Activated naive CD4-positive, alpha-beta T cell (primary cell): ENCODE measurements at places on chromosomes 1 and 21.

GRCh38 chr1:217106231-217106901, 383.1 kb upstream of the ESRRG start:
- no peak for DNase-seq

GRCh38 chr1:152502496-152503180, 8.0 kb upstream of the LCE5A start:
- DNase-seq = no peak

DNA sequence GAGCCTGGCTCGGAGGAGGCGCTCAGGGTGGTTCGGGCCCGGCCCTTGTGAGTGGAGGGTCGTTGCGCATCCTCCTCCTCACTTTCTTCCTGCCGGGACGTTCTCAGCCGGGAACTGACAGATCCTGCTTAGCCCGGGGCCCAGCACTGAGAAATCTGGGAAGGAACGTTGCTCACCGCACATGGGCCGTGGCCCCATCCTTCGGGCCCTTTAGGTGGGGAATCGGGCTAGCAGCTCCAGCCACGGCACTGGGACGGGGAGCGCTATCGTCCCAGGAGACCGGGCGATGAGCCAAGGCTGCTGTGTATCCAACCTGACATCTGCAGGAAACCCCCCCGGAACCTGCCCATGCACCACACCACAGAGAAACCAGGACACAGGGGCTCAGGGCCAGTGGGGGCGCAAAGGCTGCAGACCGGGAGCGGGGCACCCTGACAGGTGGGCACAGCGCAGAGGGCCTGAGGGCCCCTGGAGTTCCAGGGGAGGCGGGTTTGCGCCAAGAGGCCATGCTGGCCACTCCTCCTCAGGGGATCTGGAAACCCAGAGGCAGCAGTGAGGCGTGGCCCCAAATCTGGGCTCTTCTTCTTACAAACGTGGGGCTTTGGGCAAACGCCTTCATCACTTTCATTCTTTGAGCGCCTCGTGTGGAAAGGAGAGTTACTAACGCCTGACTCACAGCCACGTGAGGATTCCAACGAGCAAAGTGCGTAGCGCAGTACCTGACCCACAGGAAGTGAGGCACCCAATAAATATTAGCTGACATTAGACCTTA, at the start of gene SH2D5:
Gene SH2D5, minus strand, starts transcription at position 116 of the 772 bp plus-strand sequence. CDS start 4,659 bp downstream, outside the sequence.
- DNase-seq = peak; percentile 20

- DNase-seq = no peak
Measured at GRCh38 chr1:217861658-217862057, 230.5 kb downstream of the SPATA17 start.

- peak; percentile 73 for DNase-seq
Measured at GRCh38 chr1:31154632-31155215, 85.0 kb downstream of the NKAIN1 start.

- no peak for DNase-seq
Measured at GRCh38 chr1:235945775-235946570, 79.3 kb upstream of the LYST start.

DNA sequence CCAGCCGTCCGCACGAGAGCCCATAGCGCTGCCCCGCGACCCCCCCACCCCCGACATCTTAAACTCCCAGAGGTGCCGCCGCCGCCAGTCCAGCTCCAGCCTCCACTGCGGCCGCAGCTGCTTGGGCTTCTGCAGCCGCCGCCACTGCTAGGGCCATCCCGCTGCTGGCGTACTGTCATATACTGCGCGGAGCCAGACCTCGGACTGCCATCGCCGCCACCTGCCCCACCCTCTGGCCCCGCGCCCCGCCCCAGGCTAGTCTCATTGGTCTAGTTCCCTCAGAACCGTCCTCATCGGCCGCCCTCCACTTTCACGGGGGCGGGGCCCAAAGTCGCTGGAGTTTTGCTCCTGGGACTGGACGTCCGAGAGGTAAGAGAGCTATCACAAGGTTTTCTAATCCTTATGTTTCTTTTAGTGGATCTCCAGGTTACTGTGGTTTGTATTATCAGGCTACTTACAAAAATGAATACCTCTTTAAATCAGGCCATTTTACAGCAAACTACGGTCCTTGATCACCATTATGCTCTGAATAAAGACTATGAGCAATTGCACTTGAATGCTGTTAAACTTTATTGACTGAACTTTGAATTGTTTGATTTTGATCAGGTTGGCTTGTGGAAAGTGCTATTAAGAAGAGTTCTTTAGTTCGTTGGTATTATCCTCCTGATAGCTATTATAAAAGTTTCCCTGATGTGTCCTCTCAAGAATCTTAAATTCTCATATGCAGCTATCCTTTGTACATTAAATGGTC, 2.8 kb upstream of the CD1D start:
- DNase-seq = no peak

- no peak for DNase-seq
Measured at GRCh38 chr1:91078859-91079258, 57.0 kb upstream of the ZNF644 start.

DNA sequence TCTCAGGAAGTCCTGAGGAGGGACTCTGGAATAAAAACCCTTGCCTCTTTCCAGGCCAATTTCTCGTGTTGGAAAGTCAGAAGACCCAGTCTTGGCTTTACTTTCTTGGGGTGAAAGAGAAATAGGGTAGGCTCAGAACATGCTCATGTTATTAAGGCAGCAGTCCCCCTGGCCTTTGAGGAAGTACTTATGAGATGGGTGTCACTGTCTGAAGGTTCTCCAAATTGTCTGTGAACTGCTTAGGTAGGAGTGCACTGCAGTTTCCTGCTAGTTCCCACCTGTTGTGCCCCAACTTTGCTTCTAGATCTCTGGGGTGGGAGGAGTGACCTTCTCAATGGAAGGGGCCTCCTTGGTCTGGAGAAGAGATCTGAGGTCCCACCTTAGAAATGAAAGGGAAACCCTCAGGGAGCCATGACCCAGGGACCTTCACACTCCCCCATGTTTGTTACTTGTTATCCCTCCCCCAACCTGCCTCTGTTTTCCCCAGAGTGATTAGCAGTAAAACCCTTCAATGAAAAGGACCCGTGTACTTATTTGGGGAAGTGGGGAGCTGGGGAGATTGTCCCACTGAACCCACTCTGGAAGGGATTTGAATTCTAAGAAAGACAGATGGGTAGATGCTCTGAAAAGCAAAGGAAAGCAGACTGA, 5.7 kb downstream of the ZNF691 start:
- DNase-seq = no peak
